ENCODE measurements at places on chromosomes 3 and 15.
A peak's percentile ranks its signal among the peaks of the same experiment; 100 is the strongest.

DNA sequence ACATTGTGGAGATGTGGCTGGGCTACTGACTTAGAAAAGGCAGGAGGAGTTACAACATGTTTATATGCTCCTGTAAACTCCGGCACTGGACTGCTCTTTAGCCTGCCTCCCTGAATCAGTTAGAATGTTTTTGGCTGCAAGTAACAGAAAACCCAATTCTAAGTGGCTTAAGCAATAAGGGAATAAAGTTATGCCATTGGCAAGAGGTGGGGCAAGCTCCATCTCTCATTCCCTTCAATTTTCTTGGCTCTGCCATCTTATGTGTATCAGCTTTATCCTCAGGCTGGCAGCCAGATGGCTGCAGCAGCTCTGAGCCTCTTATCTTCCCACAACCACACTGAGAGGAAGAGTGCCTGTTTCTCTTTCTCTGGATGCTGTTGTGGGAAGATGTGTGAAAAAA is 22.4 kb upstream of the MEIS2 start:
- no peak for DNase-seq

GRCh38 chr15:91890614-91891013 is 37.1 kb downstream of the SLCO3A1 start:
- DNase-seq, result no peak

- peak; percentile 53 for DNase-seq
These were observed 74.2 kb upstream of the POU1F1 start for GRCh38 chr3:87350367-87351199.

DNA sequence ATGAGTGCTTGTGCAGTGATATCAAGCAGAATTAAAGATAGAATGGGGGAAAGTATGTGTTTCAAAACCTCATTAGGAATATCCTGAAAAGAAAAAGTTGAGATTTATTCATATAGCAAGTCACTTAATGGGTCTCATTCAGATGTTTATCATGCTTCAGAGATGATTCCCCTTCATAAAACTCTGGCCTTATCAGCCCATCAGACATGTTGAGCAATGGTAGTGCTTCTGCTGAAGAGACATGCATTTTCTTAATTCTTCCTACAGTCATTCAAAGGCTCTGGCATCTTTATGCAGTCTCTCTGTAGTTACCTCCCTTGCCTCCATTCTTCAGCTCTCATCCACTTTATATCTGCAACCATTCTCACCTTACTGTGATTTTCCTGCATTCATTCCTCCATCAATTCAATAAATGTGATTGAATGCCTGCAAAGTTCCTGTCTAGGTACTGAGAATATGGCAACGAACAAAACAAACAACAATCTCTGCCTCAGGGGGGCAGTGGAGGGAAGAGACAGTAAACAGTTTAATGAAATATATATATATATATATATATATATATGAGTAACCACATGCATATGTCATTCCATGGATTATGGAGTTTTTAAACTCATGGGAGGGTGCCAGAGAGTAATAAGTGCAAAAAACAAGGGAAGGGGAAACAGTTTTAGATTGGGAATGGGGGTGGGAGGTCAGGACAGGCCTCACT is 138.5 kb downstream of the NECTIN3 start:
- no peak for DNase-seq

Data from KBM-7 (cell line).